ENCODE measurements at places on chromosomes 3 and 15.
A peak's percentile ranks its signal among the peaks of the same experiment; 100 is the strongest.

GRCh38 chr3:189756582-189757078, 125.4 kb downstream of the TP63 start:
- DNase-seq: no peak

- no peak for DNase-seq
Measured at GRCh38 chr3:46709721-46710120, 7.9 kb downstream of the PRSS50 start.

GRCh38 chr3:73315706-73316105, 254.2 kb downstream of the EBLN2 start:
- DNase-seq: no peak

- DNase-seq: no peak
Measured at GRCh38 chr3:32978331-32978730, 26.9 kb downstream of the CCR4 start.

- no peak for DNase-seq
Measured at GRCh38 chr3:72661115-72661457, 187.2 kb downstream of the SHQ1 start.

- no peak for DNase-seq
Measured at GRCh38 chr3:141259821-141260629, 28.4 kb downstream of the PXYLP1 start.

DNA sequence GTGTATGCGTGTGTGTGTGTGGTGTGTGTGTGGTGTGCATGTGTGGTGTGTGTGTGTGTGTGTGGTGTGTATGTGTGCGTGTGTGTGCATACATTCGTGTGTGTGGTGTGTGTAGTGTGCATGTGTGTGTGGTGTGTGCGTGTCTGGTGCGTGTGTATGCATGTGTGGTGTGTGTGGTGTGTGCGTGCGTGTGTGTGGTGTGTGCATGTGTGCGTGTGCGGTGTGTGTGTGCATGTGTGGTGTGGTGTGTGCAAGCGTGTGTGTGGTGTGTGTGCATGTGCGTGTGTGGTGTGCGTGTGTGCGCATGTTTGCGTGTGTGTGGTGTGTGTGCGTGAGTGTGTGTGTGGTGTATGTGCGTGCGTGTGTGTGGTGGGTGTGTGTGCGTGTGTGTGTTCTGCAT, 210.4 kb downstream of the LRTM1 start:
- DNase-seq: no peak

DNA sequence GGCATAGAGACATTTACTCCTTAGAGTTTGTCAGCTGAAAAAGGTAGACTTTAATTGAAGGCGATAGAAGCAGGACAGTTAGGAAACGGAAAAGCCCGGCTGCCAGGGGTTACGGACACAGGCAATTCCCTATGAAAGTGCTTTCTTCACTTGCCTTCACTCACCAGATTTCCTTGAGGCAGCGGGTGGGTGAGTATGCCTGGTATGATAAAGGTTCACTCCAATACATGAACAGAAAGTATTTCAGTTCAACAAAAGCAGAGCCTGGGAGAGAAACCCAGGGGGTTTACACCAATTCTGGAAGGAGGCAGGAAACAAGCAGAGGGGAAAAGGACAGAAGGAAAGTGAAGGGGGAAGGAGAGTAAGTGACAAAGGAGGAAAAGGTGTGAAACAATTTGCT, 53.9 kb downstream of the QTRT2 start:
- DNase-seq: no peak

- DNase-seq: no peak
Measured at GRCh38 chr3:107142786-107143575, 234.3 kb upstream of the CCDC54 start.

DNA sequence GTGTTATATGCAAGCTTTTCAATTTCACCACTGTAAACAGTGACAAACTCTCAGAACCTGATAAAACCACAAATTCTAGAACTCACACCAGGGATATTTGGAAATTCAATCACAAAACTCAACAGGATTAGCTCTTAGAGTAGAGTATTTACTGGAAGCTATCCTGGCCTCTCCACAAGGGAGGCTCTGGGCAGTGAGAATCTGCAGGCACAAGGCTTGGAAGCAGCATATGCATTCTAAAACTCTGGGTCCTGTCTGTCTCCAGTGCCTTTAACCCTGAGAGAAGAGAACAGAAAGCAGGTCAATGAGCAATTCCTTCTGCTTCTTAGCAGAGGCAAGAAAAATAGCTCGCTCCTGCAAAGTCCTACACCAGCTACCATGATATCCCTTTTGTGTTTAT, 23.4 kb downstream of the PLSCR4 start:
- no peak for DNase-seq

DNA sequence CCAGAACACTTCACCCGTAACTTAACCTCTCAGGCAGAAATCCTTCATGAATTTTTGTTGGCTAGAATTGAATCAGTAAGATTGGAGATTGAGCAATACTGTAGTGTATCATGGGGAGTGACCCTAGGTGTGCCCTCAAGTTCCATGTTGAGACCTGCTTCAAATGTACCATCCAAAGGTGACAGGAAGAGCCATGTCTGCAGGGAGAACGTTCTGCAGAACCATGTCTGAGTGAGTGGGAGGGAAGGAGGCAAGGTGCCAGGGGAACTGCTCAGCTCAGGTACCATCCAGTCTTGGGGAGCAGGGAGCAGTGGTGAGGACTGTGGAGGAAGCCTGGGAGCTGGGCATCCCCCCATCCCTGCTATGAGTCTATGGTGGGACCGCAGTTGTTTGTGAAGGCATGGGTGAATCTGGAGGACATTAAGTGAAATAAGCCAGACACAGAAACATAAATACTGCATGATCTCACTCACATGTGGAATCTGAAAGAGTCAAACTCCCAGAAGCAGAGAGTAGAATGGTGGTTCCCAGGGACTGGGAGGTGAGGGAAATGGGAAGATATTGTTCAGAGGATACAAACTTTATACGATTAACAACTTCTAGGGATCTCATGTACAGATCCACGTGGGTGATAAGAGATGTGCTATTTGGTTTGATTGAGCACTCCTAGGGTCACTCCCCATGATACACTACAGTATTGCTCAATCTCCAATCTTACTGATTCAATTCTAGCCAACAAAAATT, 23.3 kb downstream of the CFAP161 start:
- DNase-seq: no peak

GRCh38 chr3:87351937-87352336, 75.6 kb upstream of the POU1F1 start:
- no peak for DNase-seq

- no peak for DNase-seq
Measured at GRCh38 chr15:77208241-77208640, 137.3 kb upstream of the TSPAN3 start.

DNA sequence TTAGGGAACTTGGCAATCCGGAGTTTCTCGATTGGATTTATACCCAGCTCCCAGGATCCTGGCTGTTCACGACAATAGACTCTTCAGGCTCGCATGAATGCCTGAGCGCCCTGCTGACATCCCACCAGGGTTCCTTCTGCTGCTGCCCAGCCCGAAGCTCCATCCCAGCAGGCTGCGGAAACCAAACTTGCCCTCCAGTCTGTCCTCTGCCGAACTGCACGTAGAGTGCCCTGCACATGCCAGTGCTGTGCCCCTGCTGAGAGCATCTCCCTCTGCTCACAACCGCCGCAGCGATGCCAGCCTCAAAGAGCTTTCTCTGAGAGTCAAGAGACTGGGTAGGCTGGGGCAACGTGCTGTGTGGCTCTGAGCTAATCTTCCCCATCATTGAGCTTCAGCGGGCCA, 6.9 kb downstream of the ADAMTS7 start:
- peak; percentile 25 for DNase-seq

- DNase-seq: no peak
Measured at GRCh38 chr3:106678657-106679390, 698.4 kb upstream of the CCDC54 start.

DNA sequence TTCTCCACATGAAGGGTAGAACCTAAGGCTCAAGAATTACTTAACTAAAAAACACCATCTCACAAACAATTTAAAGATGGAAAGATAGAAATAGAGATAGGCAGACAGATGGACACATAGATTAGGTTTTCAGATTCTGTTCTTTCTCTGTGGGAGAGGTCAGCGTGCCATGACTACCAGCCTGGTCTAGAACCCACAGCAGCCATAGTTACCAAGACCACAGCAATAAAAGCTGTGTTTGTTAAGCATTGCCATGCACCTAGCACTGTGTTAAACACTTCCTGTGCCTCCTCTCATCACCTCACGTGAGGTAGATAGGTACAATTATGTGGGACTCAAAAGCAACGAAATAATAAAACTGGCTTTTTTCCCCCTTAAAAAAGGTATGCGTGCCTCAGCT, 83.1 kb upstream of the TSEN2 start:
- DNase-seq: no peak

DNA sequence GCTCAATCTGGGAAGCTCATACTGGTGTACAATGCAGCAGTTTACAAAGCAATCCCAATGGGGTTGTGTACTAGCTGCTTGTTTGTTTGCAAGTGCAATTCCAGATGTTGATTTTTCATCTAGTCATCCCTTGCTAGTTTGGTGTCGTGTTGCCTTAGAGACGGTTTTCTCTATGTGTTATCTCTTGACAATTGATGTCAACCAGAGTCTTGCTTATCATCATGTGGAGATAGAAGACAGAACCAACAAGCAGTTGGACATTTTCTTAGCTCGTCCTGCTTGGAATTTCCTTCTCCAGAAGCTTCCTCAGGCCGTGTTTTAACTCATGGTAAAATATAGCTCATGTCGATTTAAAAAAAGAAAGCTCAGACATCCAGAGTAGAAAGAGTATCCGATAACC, 262.0 kb upstream of the KCNH8 start:
- no peak for DNase-seq

Data from nephron progenitor cell (in vitro differentiated cells).